ENCODE measurements at places on chromosomes 6 and 20.

- no peak for DNase-seq
Measured at GRCh38 chr20:63698739-63699465, 2.5 kb downstream of the TNFRSF6B start.

GRCh38 chr6:4459032-4459431 is 317.2 kb upstream of the CDYL start:
- no peak for DNase-seq

DNA sequence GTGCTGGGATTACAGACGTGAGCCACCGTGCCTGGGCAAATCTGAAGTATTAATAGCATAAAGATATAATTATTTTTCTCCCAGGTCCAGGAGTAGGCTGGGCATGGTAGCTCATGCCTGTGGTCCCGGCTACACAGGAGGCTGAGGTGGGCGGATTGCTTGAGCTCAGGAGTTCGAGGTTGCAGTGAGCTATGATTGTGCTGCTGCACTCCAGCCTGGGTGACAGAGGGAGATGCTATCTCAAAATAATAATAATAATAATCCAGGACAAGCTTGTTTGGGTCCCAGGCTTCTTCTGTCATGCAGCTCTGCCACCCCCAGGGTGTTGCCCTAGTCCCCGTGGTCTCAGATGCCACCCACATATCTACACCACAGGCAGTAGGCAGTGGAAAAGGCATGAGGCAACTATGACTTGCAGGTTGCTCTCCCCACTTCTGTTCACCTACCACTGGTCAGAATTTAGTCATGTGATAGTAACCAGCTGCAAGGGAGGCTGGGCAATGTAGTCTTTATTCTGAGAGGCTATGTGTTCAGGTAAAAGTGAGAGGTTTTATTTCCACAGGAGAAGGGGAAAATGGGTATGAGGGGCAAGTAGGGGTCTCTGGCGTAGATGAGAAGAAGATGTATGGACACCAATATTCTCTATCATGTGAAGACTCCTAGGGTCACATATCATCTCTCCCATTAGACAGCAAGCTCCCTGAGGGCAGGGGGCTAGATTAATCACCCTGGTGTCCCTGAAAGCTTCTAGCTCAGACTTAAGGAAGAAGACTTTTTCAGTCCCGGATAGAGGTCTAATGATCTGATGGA is 25.7 kb downstream of the TCF15 start:
- no peak for DNase-seq

DNA sequence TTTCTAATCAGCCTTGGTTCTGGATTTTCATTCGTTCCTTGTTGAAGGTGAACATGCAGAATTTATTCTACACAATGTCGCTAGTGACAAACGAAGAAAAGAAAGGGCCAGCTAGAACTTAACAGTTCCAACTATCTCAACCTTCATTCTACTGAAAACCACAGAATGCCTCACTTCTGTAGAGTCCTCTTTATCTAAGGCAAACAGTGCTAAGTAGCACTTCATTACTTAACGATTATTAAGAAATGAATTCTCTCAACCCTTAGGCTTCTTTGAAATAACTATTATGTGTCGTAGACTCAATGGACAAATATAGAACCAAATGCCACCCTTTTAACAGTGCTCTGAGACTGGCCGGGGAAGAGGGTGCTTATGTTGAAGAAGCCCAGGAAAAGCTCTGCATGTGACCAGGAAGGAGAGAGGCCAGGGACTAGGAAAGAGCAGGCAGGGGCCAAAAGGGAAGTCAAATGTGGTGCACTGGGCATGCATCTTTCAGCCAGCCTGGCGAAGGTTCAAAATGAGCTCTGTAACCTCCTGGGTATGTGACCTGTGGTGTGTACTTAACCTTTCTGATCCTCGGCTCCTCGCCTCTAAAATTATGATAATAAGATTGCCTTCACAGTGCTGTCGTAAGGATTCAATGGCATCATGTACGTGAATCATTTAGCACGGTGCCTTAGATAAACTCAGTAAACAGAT is 55.4 kb upstream of the BMP2 start:
- no peak for DNase-seq

DNA sequence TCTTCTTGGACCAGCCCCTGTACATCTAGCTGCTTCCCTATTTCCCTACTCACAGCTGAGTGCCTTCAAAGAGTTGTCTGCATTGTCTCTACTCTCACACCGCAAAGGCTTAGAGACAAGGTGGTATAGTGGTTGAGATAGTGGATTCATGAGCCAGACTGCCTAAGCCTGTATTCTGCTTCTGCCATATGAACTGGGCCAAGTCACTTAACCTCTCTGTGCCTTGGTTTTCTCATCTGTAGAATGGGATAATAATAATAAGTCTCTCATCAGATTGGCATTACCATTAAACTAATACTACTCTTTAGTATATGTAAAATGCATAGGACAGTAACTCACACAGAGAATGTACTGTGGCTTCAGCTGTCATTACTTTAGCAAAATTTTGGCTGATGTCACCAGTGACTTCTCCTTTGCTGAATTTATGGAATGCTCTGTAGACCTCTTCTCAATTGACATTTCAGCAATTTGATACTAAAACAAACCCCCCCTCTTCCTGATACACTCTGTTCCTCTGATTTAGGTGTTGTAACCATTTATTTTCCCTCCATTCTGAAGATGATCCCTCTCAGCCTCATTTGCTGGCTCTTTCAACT is 156.1 kb downstream of the ADAT2 start:
- DNase-seq, result no peak

GRCh38 chr20:36666181-36666740 is 20.3 kb upstream of the SLA2 start:
- no peak for DNase-seq

DNA sequence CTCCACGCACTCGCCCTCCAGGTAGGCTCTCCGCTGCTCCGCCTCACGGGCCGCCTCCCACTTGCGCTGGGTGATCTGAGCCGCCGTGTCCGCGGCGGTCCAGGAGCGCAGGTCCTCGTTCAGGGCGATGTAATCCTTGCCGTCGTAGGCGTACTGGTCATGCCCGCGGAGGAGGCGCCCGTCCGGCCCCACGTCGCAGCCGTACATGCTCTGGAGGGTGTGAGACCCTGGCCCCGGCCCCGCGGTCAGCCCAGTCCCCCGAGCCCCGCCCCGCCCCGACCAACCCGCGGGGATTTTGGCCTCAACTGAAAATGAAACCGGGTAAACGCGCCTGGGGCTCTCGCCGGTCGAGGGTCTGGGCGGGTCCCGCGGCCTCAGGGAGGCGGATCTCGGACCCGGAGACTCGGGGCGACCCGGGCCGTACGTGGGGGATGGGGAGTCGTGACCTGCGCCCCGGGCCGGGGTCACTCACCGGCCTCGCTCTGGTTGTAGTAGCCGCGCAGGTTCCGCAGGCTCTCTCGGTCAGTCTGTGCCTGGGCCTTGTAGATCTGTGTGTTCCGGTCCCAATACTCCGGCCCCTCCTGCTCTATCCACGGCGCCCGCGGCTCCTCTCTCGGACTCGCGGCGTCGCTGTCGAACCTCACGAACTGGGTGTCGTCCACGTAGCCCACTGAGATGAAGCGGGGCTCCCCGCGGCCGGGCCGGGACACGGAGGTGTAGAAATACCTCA is 598 bp downstream of the HLA-B start:
- DNase-seq, result peak; percentile 25

DNA sequence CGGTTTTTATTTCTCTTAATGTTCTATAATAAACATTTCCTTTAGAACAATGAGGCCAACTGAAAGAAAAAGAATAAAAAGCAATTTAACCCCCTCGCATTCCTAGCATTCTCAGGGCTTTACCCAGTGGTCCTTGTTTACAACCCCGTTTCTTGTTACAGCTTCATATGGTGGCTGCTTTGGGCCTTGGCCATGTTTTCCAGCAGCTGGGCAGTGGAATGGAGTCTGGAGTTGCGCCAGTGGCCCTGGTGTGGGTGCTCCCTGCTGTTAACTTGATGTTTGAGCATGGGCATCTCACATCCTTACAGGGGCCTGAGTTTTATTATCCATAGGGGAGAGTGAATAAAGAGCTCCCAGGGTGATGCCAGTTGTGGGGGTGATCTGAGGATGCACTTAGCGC is 18.8 kb downstream of the EFCAB8 start:
- no peak for DNase-seq

DNA sequence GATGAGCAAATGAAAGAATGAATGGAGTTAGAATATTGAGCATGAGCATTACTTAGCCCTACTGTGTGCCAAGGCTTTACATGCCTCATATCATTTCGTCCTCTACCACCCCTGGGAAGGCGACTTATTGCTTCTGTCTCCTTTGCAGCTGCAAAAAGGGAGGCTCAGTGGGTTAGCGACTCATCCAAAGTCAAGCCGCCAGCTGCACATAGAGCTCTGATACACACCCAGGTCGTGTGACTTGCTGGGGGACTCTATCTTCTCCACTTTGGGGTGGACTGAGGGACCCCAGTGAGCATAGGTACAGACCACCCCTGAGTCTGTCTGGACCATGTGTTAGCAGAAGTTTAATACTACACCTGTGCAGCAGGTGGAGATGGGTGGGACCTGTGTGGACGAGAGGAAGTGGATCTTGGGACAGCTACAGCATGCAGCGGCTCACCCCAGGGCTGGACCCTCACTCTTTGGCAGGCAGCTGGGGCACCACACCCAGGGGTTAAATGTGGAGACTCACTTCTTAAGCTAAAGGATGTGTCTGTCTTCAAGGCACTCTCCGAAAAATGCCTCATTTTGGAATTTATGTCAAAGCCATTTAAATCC is 36.2 kb upstream of the ANGPT4 start:
- no peak for DNase-seq

- no peak for DNase-seq
Measured at GRCh38 chr20:9400171-9401025, 114.0 kb upstream of the LAMP5 start.

- DNase-seq, result no peak
Measured at GRCh38 chr6:157946865-157947532, 34.7 kb upstream of the SYNJ2 start.

- no peak for DNase-seq
Measured at GRCh38 chr6:143322386-143322785, 128.1 kb downstream of the ADAT2 start.

GRCh38 chr6:89836639-89837222 is 7.1 kb downstream of the CASP8AP2 start:
- no peak for DNase-seq

GRCh38 chr6:72824833-72825232 is 203.0 kb downstream of the KCNQ5 start:
- no peak for DNase-seq

DNA sequence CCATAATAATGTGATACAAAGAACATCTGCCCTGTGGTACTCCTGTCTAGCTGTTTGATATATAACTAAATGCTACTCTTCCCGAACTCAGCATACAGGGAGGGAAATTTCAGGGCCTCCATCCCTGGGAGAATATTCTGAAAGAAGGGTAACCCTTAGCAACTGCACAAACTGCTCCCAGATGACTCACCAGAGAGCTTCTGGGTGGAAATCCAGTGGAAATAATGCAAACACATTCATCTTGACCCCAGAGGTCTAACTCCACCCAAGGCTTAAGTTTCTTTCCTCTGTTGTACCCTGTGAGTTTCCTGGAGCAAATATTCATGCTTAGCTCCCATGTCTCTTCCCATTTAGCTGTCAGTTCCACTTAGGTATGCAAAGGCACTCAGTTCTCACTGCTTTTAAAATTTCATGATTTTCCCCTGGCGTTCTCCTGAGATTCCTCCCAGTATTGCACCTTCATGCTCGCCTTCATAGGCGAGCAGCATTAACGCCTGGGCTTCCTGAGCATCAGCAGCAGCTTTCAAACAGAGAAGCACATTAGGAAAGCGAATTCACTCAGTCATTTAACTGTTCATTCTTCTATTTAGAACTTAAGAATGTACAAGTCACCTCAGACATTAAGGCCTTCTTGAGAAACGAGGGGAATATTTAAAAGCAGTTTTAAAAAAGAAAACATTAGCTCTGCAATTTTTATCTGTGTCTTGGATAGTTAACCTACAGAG is 43.8 kb upstream of the LAMA4 start:
- no peak for DNase-seq

- DNase-seq, result no peak
Measured at GRCh38 chr6:25220857-25221256, 58.3 kb upstream of the CARMIL1 start.

DNA sequence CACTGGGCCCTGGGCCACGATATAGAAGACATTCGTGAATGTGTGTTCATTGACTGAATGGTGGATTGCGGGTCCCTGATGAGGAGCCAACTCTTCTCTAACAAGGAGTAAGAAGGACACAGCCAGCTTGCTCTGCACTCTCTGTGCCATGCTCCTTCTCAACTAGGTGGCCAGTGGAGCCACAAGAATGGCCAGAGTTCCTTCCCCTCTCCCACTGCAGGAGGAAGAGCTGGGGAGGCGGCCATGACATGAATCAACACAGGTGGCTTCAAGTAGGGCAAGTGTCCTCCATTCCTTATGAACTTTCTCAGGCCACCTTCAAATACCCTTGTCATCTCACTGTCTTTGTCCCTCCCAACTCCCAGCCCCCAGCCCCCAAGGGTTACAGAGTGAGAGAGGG is 305.7 kb downstream of the KIF16B start:
- no peak for DNase-seq

DNA sequence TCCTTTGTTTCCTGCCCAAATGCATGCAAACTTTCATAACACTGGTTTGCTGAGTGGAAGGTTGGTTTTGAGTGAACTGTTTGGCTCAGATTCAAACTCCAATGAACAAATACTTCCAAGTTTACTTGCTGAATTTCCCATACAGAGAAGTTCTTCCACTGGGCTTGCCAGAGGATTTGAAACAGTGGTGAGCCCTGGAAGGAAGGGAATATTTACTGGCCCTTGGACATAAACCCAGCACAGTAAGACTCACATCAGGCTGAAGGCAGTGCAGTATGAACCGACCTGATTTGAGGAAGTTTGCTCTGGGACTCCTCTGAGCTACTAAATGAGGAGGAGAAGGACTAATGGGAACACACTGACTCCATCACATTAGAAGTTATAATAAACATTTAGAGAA is 3.8 kb downstream of the TRAF3IP2 start:
- no peak for DNase-seq

DNA sequence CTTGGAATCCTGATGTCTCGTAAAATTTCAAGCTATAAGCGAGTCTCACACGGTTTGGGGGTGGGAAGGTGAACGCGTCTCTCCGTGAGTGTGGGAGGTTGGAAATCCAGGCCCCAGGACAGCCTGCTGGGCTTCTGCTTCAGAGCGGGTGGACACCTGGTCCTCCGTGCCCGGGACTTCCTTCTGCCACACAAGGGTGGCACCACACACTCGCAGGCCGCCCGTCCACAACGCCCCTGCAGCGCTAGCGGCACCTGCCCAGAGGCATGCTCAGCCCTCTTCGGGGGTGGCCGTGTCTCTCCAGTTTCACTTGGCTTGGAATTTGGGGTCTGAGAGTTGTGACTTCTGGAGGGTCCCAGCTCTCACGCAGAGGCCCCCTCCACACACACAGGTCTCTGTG is 151.9 kb downstream of the PHACTR3 start:
- no peak for DNase-seq

All from T-helper 9 cell (primary cell).